ENCODE measurements at places on chromosomes 16 and 17.

DNA sequence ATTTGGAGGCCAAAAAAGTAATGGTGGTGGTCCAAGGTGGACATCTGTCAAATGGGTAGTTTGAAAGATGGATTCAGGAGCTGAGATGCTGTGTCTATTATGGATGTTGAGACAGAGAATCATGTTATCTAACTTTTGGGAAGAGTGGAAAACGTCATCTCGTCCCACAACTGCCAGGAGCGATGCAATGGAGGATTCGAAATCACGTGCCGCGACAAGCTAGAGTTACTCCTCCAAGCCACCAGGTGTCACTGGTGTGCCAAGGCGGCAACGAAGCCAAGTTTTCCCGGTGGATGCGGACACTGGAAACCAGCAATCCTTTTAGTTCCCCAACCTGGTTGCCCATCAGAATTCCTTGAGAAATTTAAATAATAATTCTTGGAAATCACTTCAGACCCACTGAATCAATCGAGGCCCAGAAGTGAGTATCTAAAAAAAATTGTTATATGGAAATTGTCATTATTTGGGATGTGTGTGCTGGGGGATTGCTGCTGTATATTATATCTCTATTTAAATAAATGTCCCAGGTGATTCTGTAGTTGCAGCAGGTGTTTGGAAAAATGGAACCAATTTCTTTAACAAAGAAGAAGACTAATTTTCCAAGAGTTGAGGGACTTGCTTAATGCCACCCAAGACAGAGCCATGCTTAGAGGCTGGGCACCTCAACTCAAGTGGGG lies 206.1 kb downstream of the HAPSTR1 start:
- no peak for DNase-seq

- DNase-seq: no peak
Measured at GRCh38 chr17:45334701-45335677, 18.2 kb upstream of the MAP3K14 start.

DNA sequence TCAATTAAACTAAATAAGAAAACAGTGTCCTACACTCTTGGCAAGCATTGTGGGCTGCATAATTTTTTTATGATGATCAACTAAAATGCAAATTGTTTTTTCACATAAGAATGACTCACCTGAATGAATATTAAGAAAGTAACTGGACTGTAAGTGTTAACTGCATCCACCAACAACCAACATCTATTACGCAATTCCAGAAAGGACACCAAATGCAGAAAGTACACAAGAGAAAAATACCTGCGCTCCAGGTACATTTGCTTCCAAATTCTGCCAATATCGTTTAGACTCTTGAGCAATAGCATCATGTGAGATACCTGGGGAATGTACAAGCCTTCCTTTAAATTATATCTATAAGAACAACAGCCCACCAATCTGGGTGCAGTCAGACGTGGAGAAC lies 19.8 kb upstream of the TXNDC11 start:
- DNase-seq: no peak

GRCh38 chr16:48538746-48539484 lies 71.1 kb downstream of the N4BP1 start:
- no peak for DNase-seq

DNA sequence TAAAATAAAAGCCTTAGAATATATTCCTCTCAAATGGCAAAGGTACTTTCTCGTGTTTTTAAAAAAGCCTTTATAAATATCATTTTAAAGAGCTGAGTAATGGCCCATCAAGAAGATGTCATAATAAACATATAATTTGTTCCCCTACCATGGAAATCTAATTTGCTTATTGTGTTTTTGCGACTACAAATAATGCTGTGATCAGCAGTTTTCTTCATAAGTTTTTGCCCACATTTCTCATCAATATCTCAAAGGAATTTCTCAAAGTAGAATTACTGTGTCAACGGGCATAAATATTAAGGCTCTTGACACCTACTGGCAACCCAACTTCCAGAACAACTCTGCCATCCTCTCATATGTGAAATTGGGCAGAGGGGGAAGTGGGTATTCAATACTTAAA lies 17.5 kb downstream of the ZNF18 start:
- DNase-seq: no peak

DNA sequence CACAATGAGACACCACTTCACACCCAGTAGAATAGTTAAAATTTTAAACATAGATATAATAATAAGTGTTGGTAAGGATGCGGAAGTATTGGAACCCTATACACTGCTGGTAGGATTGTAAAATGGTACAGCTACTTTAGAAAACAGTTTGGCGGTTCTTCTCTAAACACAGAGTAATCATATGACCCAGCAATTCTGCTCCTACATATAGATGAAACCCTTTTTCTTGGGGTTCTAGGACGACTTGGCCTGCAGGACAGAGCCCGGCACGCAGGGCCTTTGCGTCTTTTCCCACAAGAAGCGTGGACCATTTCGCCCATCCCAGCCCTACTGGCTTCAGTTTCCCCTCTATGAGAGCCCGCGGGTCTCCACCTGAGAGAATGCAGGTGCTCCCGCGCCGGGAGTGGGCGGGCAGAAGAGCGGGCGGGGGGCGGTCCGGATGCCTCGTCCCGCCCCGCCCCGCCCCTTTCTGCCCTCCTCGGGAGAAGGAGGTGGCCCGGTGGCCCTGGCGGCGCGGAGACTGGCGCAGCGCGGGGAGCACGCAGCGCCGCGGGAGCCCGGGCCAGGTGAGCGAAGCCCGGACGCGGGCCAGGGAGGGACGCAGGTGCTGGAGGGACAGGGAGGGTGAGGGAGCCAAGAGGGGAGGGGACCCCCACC lies at the start of gene SDR42E2:
SDR42E2 (plus strand) TSS at position 508 of the 657 bp plus-strand sequence. CDS start 3,077 bp downstream, outside the sequence.
- no peak for DNase-seq

DNA sequence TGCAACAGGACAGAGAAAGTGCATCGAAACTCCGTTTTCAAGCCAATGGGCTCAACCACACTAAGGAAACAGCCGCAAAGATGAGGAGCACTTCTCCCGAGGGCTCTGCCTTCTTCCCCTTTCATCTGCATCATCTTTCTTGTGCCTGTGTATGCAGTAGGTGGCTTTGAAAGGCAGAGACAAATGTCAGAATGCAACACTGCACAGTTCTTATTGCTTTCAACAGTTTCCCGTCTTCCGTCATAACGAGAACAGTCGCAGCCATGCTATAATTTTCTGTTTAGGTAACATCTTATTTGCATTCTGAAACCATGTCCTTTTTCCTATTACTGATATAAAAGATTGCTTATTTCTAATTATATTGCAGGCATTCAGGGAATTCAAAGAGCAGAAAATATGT lies 205.2 kb downstream of the SLC39A11 start:
- DNase-seq: no peak

DNA sequence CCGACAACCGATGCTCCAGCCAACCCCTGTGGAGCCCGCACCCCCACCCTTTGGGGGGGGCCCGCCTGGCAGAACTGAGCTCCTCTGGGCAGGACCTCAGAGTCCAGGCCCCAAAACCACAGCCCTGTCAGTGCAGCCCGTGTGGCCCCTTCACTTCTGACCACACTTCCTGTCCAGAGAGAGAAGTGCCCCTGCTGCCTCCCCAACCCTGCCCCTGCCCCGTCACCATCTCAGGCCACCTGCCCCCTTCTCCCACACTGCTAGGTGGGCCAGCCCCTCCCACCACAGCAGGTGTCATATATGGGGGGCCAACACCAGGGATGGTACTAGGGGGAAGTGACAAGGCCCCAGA lies 17.9 kb downstream of the NGFR start:
- no peak for DNase-seq

GRCh38 chr17:29129731-29130130 lies 50.5 kb downstream of the MYO18A start:
- no peak for DNase-seq

DNA sequence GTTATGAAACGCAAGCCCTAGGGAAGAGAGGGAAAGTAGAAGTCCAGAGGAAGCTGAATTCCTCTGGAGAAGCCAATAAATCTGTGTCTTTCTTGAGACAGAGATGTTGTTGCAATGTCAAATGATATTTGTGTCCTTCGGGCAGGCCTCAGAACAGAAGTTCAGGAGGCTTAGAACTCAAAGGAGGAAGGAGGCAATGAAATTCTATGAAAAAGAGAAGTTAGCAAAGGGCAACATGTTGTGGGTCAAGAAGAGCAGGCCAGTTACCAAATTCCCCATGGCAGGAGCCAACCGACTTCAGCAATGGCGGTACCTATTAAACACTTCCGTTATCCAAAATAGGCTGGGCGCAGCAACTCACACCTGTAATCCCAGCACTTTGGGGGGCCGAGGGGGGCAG lies 109.0 kb upstream of the DHX40 start:
- no peak for DNase-seq

DNA sequence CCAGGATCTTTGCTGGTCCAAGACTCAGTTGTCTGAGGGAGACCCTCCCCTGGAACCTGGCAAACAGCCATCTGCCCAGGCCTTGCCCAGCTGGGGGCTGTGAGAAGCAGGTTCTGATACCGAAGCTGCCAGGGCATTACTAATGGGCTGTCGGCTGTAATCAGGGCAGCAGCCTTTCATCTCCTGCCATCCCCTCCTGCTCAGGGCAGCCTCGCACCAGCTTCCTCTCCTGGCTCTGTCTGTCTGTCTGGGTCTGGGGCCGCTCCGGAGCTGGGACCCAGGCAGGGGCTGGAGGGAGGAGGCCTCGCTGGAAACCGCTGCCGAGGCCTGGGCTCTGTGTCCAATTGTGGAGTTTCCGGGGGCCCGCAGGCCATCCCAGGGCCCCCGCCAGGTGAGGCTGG lies 21.6 kb upstream of the BRD7 start:
- no peak for DNase-seq

DNA sequence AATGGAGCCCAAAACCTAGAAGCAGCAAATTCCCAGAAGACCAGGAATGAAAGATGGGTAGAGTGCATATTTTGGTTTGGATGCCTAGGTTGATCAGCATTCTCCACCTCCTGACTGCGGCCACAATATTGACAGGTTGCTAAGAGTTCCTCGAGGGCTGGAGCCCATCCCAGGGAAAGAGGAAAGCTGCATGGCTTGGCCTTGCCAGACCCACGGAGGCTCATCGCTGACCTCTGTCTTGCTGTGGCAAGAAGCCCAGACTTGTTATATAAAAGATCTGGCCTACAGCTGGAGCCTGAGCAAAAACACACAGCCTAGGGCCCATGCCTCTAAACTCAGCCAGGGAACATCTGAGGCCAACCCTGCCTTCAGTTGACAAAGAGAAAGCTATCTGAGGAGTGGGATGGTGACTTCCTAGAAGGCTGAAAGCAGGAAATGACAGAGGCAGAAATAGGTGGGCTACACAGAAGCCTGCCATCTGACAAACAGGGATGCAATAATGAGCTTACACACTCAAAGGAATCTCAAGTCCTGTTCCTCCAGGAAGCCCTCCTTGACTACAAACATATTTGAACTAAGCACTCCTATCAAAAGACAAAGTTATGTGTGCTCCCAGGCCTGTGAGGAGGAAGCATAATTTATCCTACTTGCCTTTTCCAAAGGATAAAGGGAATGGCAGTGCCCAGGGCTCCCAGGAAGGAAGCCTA lies 22.5 kb upstream of the SLC35B1 start:
- DNase-seq: no peak

DNA sequence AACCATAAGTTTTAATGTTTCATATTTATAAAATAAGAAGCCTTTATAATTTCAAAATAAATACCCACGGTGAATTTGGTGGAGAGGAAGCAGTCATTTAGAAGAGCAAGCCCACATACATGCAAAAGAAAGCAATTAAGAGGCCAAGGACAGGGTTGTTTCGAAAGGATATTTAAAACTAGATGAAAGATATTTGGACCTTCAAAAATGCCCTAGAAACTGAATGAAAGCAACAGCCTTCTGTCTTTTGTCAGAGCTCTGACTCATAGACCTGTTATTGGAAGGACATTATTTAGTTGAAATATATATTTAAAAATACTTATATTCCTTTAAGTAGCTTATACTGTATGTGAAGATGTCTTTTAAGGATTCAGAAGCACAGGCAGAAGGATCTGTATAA lies 8.6 kb upstream of the METTL9 start:
- no peak for DNase-seq

DNA sequence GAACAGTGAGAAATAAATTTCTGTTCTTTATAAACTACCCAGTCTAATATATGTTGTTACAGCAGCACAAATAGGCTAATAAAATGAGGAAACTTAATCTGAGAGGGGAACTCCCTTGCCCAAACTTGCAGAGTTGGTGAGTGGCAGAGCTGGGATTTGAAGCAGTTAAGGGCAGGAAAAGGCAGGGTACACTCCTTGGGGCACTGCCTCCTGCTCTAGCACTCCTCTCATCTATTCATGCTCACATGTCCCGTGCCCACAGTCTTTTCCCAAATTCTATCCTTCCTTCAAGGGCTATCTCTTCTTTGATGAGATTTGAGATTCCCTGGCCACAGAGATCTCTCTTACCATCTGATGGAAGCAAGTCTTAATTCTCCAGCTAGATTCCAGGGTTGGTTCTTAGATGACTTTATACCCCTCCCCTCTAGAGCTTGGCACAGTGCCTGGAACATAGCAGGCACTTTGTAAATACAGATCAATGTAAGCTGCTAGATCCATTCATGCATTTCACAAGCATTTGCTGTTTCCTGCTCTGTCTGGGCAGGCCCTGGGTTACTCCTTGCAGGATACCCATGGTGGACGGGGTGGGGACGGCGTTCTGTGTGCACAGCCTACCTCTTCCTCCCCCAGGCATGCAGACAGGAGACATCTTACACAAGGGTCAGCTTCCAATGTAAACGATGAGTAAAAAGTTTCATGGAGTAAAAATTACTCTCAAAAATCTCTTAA lies 39.2 kb upstream of the ABCC12 start:
- no peak for DNase-seq

Data from hematopoietic multipotent progenitor cell treated with erythropoietin and hydrocortisone succinate and interleukin-3 and kit ligand, for 15 days (in vitro differentiated cells).